Activated CD4-positive, CD25-positive, alpha-beta regulatory T cell treated with anti-CD3 and anti-CD28 coated beads, Interleukin-2, amount 50 U/mL, for 16 hours (primary cell): ENCODE measurements at places on chromosomes 7 and 10.

DNA sequence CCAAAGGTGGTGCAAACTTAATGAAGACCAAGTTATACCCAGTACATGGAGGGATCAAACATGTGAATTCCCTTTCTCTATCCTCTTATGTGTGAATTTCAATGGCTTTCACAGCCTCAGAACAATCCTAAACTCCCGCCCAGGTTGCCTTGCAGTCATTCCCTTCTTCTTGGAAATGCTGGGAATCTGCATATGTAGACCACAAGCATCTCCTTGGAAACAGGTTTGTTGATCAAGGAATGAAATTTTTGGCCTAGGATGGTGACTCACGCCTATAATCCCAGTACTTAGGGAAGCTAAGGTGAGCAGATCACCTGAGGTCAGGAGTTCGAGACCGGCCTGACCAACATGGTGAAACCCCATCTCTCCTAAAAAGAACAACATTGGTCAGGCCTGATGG is 77.8 kb upstream of the ABI1 start:
- no peak for DNase-seq

DNA sequence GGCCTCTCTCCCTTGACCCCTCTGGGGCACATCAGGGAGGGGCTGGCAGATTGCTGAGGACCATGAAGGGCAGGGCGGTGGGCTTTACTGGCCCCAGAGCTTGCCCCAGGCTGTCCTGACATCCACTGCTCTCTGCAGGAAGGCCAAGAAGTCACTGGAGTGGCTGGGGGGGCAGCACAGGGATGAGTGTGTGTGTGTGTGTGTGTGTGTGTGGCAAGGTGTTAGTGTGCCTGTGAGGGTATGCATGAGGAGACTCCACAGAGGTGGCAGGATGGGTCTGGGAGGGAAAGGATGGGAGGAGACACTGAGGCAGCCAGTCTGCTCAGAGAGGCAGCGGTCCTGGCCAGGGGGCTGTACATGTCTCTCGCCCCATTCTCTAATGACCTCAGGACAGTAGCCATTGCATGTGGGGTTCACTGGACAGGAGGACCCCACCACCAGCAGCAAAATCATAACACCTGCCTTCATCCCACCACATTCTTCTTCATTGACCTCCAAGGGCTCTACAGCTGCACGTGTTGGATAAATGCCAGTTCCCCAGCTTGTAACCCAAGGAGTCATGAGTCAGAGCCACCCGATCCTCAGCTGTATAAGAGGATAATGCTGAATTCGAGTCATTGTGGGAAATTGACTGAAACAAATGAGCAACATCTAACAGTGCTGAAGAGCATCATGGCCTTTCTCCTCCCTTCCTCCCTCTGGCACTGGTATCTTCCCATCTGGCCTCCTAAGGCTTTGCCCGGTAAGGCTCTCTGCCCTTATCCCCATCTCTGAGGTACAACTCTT is 720.5 kb downstream of the GRID1 start:
- no peak for DNase-seq

DNA sequence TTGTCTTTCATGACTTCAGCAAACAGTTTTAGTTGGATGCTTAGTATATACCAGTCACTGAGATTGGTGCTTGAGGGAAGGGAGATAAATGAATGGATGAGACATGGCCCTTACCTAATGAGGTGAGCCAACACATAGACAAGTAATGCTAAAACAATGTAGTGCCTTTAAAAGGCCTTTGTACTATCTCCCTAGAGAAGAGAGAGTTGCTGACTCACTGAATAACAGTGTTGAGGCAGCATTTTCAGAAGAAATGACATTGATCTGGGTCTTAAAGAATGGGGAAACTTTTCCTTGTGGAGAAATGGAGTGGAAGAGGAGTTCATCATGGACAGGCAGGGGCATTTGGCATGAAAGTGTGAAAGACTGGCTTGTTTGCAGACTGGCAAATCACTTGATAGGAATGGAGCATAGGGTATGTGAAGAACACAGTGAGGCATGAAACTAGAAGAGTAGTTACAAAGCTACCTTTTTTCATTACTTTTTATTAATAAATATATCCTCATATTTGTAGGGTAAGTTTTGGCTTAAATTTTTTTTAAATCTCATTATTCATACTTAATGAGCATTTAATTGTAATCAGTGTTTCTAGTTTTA is 91.2 kb downstream of the KAT6B start:
- DNase-seq, result no peak

DNA sequence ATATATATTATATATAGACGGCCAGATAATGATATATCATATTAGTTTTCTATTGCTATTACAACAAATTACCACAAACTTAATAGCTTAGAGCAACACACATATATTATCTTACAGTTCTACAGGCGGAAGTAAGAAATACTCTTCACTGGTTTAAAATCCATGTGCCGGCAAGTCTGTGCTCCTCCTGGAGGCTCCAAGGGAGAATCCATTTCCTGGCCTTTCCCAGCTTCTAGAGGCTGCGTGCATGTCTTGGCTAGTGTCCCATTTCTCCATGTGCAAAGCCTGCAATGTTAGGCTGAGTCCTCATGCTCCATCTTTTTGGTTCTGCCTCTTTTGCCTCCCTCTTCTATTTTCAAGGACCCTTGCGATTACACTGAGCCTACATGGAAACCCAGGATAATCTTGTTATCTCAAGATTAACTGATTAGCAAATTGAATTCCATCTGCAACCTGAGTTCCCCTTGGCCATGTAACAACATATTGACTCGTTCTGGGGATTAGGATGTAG is 23.9 kb upstream of the PNLIPRP3 start:
- DNase-seq, result no peak

DNA sequence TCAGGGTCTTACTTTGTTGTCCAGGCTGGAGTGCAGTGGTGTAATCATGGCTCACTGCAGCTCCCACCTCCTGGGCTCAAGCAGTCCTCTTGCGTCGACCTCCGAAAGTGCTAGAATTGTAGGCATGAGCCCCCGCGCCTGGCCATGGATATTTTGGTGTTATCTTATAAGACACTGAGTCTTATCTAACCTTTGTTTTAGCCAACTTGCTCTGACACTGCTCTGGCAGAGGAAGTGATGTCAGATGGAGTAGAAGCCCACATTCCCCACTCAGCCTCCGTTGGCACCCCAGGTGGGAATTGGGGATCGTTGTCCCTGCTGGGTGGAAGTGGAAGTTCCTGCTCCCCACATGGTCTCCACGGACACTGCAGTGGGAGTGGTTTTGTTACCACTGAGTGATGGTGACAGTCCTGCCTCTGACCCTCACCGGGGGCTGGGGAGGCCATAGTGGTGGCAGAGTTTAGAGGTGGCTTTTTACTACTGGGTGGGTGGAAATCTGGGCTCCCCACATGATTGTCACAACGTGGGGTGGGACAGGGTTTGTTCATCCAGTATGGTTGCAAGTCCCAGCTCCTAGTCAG is 98.9 kb downstream of the ANKRD61 start:
- DNase-seq, result no peak

- DNase-seq, result no peak
Measured at GRCh38 chr7:45007106-45007505, 7.1 kb downstream of the CCM2 start.

DNA sequence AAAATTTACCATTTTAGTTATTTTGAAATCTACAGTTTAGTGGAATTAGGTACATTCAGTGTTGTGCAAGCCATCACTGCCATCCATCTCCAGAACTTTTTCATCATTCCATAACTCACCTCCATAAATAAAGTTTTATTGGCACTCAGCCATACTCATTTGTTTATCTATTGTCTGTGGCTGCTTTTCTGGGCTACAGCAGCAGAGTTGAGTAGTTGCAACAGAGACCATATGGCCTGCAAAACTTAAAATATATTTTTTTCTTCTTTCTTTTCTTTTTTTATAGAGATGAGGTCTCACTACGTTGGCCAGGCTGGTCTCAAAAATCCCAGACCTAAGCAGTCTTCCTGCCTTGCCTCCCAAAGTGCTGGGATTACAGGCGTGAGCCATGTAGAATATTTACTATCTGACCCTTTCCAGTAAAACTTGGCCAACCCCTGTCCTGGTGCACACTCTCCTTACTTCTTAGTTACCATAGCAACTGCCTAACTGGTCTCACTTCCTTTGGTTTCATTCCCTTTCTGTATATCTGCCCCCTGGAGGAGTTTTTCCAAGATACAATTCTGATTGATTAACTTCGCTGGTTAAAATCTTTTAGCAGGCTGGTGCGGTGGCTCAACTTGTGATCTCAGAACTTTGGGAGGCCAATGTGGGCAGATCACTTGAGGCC is 133.2 kb downstream of the CUX1 start:
- DNase-seq, result no peak

- DNase-seq, result no peak
Measured at GRCh38 chr7:105611856-105612775, 30.8 kb upstream of the EFCAB10 start.

DNA sequence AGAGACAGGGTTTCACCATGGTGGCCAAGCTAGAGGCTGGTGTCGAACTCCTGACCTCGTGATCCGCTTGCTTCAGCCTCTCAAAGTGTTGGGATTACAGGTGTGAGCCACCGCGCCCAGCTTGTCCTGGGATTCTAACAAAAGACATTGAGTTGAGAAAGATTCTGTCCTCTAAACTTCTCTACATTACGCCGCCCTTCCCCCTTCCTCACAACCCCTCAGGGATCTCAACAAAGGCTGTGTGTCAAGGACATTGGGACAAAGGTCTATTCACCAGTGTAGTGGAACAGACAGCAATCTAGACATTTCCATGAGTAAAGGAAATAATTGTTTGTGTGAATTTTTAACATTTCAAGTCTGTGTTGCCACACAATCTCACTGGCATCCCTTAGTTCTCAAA is 68.8 kb upstream of the KIF5B start:
- DNase-seq, result no peak

DNA sequence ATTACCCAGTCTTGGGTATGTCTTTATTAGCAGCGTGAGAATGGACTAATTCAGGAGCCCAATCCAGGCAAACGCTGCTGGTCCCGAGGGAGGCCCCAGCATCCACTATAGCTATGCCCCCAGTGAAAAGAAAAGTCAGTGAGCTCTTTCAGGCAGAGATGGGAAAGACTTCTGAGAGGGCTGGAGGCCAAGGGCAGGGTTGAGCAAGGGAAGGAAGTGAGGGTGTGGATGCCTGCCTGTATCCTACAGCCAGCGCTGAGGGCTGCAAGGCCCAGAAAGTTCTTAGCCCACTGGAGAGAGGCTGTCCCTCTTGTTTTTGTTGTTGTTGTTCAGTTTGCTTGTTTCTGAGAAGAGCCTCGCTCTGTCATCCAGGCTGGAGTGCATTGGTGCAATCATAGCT is 261.6 kb downstream of the ZEB1 start:
- DNase-seq, result no peak

- no peak for DNase-seq
Measured at GRCh38 chr10:132512693-132513345, 24.8 kb upstream of the INPP5A start.

GRCh38 chr10:98195120-98195519 is 60.7 kb downstream of the R3HCC1L start:
- DNase-seq, result no peak

DNA sequence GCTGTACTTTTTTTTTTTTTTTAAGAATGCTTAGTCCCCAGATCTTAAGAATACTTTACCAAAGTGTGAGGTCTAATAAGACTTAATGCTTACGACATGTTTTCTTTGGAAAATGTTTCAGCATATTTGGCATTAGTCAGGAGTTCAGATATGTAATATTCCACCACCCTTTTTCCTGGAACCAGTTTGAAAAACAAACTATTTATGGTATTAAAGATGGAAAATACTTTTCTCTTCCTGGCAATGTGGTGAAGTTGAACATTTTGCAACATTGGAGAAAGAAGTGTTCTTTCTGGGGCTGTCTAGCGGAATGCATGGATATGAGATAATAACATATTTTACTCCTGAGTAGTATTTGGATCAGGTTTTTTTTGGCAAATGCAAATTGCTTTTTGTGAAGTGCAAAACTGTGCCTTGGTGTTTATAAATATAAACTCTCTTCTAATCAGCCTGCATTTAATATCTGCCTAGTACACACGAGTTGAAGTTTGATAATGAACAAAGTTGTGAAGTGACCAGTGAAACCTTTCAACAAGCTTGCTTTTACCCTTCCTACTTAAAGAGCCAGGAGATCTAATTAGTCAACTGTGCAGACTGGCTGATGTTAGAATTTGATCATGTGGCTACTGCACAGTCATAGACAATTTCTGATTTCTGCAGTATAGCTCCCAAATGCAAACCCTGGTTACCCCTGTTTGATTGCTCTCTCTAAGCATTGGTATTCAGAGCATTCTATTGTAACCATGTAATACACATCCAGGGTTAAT is 20.9 kb downstream of the MAP3K8 start:
- no peak for DNase-seq

DNA sequence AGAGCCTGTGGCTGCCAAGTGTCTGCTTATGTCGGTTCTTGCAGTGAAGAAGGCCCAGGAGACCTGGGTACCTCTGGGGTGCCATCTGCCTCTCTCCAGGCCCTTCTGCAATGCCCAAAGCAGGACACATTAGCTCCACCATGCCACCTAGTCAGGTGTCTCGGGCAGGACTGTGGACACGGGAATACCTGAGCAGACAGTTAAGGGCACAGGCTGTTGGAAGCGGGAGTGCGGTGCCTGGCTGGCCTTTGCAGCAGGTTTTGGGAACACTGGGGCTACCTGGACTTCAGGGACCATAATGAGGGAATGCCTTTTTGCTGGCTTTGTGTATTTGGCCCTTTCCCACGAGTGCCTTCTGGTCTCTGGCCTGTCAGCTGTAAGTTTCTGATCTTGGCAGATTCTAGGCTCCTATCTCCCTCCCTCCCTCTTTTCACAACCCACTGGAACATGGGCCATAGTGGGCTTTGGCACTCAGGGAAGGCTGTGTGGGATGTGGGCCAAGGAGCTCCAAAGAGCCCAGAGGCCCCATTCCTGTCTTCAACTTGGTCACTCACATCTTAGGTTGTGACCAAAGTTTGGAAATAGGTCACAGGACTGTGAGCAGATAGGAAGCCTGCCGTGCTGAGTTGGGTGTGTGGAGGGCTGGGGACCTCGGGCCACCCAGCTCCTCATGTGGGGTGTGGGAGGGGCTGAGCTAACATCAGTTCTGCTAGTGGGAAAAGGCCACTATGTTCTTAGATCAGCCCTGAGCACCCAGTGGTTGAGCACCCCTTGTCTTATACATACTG is 41.5 kb upstream of the CXCL12 start:
- no peak for DNase-seq

DNA sequence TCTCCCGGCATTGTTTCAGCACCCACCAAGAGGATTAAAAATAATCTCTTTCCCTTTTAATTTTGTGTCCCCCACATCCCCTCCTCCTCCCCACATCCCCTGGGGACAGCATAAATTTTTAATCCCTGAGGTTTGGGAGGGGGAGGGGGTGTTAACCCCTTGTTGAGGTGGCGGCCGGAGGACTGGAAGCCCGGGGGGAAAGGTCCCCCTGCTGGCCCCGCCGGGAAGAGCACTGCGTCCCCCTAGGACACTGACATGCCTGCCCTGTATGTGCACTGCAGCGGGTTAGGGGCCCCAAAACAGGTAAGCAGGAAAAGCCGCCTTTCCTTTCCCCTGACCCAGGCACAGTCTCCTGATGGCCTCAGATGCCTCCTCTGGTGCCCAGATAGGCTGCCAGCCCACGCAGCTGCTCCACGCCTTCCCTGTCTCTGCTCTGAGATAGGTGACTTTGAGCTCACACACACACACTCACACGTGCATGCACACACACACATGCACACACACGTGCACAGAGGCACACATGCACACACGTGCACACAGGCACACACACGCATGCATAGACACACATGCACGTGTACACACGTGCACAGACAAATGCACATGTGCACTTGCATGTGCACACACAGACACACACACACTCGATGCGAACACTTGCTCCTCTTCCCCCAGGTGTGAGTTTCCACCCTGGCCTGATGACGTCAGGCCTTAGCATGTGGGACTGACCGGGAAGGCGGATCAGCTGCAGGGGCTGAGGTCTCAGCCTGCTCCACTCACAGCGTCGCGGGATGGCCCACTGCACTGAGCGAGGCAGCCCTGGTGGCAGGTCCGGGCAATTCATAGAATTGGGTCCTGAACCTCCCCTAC is 12.3 kb downstream of the CNPY1 start:
- no peak for DNase-seq
